CD4-positive, alpha-beta T cell treated with Interleukin-4 for 4 hours (primary cell): ENCODE measurements at places on chromosomes 2 and 18.

DNA sequence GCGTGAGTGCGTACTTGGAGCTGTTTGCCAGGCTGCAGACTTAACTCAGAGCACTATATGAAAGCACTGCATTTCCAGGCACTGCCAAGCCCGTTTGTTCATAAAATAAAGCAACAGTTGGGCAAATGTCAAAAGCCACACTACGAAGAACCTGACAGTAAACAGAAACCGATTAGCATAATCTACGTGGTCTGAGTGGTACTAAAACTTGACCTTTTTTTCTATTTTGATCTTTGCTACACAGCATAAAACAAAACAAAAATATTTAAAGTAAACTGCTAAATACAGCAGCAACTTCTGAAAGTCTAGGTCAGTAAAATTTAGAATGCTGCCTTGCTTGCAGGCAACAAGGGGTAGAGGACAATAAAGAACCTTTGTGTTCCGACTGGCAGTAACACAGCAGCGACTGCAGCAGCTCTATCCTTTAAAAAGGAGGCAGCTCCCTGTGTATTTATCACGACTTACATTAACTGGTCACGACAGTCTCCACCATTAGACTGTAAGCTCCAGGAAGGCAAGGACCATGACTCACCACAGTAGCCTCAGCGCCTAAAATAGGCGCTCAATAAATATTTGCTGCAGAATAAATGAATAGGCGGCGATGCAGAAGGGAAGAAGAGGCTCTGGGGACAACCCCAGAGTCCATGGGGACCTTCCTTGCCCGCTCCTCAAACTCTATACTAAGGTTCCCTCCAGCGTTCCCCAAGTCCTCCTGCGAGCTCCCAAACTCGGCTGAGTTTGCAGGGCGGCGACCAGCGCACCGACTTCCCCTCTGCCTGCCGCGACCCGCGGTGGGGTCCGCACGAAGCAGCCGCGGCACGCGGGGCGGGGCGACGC, 902 bp downstream of the SS18 start:
- DNase-seq = peak; percentile 26

DNA sequence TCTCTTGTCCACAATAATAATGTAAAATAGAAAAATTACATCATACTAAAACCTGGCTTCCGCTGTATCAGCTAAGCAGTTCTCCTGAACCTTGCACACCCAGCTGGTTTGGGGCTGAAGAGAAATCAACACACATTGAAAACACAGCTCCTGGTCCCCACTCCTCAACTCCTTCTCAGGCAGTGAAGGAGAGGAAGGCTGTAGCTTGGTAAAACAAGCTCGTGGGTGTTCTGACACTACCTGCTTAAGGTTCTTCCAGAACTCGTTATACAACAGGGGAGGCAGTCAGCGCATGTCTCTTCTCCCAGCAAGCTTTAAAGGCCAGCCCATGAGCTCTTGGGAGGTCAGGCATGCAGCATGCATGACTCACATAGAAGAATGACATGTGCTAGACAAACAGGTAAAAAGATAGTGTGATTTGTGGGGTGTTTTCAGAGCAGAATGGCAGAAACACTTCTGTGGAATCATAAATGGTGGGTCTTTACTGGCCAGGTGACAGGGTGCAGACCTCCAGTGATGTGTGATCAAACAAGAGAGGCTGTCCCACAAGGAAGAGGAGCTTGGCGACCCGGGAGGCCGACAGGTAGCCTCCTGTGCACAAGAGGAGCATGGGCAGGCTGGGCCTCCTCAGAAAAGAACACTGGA, 69.1 kb downstream of the UXS1 start:
- no peak for DNase-seq

GRCh38 chr2:173151671-173152401, 76.2 kb downstream of the MAP3K20 start:
- no peak for DNase-seq

DNA sequence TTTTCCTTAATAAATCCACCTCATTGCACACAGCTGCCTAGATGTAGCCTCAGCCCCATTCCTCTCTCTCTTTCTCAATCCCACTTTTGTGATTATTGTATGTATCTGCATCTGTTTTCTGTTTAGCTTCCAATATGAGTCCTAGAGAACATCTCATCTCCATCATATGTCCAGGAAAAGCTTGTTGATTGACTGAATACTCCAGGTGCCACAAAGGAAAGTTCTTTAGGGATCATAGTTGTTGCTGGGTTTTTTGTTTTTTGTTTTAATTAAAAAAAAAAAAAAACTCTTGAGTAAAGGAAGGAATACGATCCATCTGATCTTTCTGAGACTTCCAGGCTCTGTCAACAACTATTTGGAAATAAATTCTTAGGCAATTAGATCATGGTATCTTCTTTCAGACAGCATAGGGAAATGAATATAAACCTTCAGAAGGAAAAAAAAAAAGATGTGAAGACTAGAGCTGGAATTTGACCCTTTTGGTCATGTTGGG, 42.5 kb downstream of the KIAA2012 start:
- no peak for DNase-seq

- no peak for DNase-seq
Observed at GRCh38 chr2:174972924-174973323, 32.3 kb downstream of the CHN1 start.

- peak; percentile 4 for DNase-seq
Observed at GRCh38 chr2:58448065-58448507, 207.0 kb upstream of the FANCL start.

DNA sequence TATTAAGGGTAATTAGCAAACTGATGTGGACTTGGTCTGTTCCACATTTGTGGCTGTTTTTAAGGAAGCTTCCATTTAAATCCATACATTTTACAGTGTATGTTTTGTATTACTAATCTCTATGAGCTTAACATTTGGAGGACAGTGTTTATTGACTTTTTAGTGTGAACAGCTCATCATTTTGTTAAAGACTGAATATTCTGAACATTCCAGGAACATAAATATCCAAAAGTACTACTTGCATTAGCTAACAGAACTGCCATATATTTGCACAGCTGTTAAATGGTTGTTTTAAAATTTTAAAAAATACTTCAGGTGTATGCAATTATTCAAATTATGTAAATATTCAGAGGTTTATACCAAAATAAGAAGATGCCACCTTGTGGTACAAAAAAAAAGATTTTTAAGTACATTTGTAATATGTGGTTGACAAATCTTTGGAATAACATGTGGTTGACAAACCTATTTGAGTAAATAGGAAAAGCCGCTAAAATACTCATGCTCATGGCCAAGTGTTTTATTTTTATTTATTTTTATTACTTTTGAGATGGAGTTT, 439.7 kb upstream of the FANCL start:
- no peak for DNase-seq

DNA sequence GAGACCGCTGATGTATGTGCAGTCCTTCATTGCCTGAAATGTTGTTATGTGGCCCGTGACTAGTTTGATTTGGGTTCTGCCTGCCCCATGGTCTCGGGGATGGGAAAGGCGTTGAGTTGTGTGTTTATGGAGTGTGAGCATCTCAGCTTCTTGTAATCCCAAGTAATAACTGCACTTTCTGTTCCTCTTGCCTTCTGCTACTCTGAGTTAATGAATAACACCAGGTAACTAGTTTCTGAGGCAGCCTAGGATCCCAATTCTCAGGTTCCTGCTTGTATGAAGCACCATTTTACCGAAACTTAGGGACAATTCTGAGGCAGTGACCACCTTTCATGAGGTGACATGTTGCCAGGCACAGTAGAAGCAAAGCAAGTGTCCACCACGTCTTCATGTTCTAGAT, 170.0 kb downstream of the ALK start:
- DNase-seq = no peak
